ENCODE measurements at places on chromosomes 11 and 22.

- no peak for DNase-seq
Measured at GRCh38 chr22:35620624-35621251, 3.6 kb upstream of the MB start.

- no peak for DNase-seq
Measured at GRCh38 chr22:28344918-28345703, 334.5 kb downstream of the TTC28 start.

- no peak for DNase-seq
Measured at GRCh38 chr22:47564651-47565434, 802.4 kb downstream of the TBC1D22A start.

DNA sequence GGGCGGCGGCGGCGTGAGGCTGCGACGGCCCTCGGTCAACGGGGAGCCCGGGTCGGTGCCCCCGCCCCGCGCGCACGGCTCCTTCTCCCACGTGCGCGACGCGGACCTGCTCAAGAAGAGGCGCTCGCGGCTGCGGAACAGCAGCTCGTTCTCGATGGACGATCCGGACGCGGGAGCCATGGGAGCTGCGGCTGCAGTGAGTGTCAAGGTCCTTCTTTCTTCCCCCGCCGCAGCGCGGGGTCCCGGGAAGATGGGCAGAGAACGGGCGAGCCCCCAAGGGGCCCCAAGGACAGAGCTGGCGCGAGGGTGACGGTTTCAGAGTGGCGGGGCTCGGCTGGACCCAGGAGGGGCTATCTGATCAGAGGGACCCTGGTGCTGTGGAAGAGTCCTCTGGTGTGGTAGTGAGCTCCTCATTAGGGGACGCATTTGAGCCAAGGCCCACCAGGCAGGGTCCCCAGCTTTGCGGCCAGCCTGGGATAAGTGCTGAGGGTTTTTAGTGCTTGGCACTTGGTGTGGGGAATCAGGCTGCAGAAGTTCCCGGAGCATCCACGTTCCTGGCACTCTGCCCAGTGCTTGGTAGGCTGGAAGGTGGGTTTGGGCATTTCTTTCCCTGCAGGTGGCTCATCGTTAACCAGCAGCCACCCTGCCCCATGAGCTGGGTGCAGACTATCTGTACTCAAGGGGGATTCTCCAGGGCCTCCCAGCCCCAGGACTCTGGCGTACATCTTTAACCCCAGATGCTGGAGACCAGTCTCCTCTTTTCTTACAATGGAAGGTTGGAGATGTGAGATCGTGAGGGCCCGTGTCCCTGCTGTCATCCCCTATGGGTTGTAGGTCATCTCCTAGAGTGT is 9.8 kb downstream of the EHBP1L1 start:
- DNase-seq = no peak

DNA sequence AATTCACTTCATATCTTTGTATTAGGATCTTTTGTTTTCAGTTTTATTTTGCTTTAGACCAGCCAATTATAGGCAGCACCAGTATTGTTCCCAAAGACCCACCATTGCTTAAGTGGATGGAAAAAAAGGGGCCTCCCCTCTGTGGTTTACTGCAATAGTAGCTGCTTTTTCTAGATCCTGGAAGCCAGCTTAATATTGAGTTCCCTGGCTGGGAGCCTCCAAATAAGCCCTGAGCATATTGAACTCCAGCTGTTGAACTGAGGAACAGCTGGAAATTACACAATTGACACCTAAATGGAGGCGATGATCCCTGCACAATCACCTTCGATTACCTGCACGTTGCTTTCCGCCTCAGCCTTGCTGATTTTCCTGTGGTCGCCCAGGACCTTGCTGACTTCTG is 576.0 kb downstream of the SOX6 start:
- no peak for DNase-seq

GRCh38 chr11:60098508-60098907 is 10.0 kb downstream of the MS4A2 start:
- no peak for DNase-seq

- no peak for DNase-seq
Measured at GRCh38 chr11:32366666-32367065, 68.7 kb downstream of the WT1 start.

- no peak for DNase-seq
Measured at GRCh38 chr22:21582801-21583740, 15.6 kb downstream of the UBE2L3 start.

- no peak for DNase-seq
Measured at GRCh38 chr11:47905358-47906059, 57.4 kb upstream of the NUP160 start.

GRCh38 chr11:80944758-80945157 is 1503.9 kb upstream of the TENM4 start:
- no peak for DNase-seq

DNA sequence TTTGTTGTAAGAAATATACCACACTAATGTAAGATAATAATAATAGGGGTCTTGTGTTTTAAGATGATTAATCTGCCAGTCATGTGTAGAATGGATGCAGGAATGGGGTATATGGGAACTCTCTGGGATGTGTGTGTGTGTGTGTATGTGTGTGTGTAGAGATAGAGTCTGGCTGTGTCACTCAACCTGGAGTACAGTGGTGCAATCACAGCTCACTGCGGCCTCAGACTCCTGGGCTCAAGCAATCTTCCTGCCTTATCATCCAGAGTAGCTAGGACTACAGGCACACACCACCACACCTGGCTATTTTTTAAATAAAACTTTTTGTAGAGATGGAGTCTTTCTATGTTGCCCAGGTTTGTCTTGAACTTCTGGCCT is 11.5 kb upstream of the PANX1 start:
- DNase-seq = no peak

- no peak for DNase-seq
Measured at GRCh38 chr11:34627197-34627596, 6.3 kb downstream of the EHF start.

DNA sequence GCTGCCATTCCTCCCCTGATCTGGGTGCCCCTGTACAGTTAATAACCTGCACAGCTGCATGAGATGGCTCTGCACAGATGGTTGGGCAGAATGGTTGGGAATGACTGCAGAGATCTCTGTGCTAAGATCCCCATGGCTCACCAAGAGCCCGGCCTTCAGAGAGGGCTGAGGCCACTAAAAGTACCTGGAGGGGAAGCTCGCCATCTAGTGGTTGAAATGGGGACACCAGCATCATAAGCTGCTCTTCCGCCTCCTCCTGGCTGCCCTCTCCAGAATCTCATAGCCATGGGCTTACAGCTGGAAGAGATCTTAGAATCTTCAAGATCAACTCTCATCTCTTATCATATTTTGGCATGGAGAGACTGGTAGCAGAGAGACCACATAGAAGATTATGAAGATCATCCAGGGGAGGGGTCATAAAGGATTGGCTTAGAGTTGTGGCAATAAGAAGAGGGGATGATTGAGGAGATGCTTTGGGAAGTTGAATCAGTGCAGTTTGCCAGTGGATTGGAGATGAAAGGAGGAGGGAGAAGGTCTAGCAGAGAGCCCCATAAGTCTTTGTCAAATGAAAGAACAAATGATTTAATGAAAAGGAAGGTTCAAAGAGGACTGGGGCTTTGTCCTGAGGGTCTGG is 22.0 kb upstream of the TLCD5 start:
- peak; percentile 23 for DNase-seq

DNA sequence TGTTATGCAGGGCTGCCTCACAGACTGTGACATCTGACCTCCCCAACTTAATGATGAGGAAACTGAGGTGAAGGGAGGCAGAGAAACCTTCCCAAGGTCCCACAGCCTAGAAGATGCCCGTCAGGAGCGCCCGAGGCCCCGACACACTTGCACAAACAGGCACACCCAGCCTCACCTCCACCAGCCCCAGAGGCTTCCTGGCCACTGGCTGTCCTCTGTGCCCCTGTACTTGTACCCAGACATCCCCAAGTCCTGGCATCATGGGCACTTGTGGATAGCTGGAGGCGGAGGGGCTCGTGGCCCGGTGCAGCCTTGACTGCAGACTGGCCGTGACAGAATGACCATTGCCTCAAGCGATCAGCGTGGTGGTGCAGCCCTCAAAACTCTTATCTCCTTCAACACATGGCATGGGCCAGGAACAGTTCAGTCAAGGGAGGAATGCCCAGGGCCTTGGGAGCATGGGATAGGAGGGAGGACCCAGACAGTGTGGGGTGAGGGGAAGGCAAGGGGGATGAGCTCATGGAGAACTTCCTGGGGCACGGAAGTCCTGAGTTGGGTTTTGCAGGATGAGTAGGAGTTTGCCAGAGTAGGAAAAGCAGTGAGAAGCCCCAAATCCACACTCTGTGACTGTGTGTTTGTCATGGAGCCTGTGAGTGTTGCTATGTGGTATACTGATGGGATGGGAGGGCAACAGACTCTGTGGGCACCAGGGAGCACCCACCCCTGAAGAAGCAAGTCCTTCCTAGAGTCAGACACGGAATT is 25.8 kb upstream of the PPARA start:
- DNase-seq = no peak

DNA sequence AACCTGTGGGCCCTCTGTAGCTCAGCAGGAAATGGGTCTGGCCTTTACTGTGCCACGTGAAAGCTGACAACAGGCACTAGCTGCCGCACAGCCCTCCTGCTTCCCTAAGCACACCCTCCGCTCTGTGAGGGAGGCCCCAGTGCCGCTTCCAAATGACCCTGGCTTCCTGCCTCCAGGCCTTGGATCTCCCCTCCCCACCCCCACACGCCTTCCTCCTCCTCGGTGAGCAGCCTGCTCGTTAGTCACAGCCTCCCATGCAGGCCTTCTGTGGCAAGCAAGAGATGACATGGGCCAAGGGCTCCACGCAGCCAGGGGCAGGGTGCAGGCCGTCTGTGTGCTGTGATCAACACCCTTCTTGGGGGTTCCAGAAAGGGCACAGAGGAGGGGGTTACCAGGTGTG is 15.3 kb upstream of the RASL10A start:
- no peak for DNase-seq

DNA sequence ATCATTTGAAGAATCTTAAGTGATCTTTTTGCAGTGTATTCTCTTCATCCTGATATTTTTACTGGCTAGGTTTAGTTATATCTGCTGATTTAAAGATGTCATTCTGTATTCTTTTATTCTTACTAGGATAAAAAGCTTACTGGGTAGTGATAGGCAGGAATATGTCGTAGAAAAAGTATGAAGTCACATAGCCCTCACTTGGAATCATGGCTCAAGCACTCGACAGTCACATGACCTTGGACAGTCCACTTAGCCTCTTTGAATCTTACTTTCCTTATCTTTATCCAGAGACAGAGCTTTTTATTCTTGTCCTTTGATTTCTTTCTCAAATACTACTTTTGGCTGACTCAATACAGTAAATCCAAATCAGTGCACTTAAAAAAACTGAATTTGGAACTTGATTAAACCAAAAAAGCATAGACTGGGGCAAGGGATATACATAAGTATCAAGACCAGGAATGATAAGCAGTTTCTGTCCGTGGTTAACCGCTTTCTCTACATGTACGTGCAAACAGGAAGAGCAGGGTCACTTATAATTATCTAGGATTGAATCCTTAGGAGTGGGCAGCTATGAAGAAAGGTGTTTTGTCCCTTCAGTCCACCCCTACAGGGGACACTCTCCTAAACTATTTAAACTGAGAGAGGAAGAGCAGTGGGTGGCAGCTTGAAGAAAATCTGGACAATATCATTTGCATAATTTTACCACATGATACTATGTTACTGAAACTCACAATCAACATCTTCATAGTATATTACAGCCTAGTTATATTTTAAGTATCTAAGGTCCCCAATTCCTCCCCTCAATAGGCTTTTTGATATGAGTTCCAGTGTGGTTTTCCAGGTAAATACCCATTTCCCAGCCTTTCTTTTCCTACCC is 8.0 kb downstream of the MMP7 start:
- DNase-seq = no peak

- DNase-seq = no peak
Measured at GRCh38 chr22:35638001-35638400, 10.2 kb upstream of the APOL6 start.

GRCh38 chr11:99968336-99968735 is 718.8 kb upstream of the ARHGAP42 start:
- no peak for DNase-seq

GRCh38 chr11:2701898-2702434 is 2.2 kb upstream of the KCNQ1OT1 start:
- no peak for DNase-seq

DNA sequence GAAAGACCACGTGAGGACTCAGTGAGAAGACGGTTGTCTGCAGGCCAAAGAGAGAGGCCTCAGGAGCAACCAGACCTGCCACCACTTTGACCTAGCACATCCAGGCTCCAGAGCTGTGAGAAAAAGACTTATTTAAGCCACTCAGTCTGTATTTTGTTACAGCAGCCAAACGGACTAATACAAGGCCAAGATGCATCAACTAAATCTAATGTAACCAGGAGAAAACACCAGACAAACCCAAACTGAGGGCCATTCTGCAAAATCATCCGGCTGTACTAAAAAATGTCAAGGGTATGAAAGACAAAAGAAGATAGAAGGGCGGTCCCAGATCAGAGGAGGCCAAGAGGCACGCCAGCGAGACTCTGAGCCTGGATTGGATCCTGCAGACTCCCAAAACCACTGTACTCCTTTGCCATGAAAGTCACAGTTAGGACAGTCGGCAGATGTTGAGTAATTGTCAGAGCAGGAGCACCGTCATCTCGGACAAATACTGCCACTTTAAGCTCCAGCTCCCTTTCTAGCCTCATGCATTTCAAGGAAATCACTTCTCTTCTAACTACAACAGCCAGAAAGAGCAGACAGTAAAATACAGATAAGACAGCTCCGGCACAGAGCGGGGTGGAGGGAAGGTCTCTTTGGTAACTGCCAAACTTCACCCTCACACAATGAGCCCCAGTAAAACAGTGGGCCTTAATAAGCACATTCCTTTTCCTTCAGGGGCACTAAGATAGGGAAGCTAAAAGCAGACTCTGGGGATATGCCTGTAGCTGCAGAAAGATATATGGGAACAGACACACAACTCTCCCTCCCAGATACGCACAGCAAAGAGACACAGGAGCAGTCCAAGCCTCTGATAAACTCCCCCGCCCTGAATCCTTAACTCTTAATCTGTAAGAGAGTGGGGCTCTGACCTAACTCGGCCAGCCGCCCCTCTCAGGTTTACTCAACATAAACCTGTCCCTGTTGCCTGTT is 3.5 kb upstream of the ZP1 start:
- DNase-seq = no peak

DNA sequence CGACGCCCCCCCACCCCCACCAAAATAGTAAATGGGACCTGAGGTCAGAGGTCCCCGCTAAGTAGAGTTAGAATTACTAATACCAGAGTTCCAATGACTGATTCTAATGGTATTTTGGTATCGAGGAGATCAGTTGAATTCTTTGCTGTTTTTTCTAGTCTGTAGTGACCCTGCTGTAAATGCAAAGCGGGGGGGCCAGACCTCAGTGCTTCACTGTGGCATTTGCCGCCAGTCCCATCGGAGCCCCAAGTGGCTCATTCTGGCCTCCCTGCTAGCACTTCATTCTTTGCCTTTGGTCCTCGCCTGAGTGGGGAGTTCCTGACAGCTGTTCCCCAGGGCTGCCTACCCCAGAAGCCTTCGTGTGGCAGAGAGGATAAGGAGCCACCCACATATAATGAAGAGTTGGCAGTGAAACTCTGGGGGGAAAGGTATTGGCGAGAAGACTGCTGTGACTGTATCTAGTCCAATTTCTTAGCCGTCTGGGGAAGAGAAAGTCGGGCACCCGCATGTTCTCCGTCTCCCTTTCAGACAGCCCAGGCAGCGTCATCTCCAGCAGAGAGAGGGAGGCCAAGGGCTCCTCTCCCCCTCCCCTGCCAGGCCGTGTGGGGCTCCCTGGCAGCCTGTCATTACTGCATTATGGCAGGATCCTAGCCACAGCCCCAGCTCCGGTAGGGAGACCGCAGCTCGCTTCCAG is 19.4 kb upstream of the CABP7 start:
- DNase-seq = no peak

GRCh38 chr22:43570531-43571165 is 158.8 kb downstream of the MPPED1 start:
- no peak for DNase-seq

- no peak for DNase-seq
Measured at GRCh38 chr11:93832780-93833179, 17.6 kb downstream of the VSTM5 start.

GRCh38 chr11:33207408-33207985 is 46.2 kb upstream of the CSTF3 start:
- DNase-seq = no peak
